ENCODE measurements at places on chromosomes 5 and 9.

DNA sequence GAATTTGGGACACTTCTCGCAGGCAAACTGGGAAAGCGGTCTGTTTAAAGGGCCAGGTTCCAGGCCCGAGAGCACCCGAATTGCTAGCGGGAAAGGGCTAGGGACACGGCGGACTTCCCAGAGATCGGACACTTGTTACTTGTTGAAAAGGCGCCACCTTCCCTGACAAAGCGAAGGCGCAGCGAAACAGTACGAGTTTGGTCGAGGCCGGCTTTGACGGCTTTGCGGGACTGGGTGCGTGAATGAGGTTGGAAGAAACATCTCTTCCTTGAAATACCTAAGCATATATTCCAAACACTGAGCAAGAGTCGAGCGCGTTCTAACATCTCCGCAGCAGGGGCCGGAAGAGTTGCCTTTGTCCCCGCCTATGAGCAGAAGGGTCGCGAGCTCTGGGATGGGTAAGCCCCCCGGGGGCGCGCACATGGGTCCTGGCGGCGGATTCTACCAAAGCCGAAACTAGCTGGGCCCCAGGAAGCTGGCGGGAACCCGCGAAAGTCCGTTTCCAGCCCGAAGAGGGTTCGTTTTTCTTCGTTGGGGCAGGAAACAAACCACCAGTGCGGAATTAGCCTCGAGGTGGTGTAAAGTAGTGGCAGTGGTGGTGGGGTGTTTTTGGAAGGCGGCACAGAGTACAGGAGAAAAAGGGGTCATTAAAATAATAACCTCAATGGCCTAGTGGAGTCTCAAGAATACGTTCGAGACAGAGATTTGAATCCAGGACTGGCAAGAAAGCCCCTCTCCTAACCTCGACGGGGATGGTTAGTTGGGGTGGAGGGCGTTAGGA, 1.5 kb downstream of the GDNF start:
- no peak for DNase-seq

DNA sequence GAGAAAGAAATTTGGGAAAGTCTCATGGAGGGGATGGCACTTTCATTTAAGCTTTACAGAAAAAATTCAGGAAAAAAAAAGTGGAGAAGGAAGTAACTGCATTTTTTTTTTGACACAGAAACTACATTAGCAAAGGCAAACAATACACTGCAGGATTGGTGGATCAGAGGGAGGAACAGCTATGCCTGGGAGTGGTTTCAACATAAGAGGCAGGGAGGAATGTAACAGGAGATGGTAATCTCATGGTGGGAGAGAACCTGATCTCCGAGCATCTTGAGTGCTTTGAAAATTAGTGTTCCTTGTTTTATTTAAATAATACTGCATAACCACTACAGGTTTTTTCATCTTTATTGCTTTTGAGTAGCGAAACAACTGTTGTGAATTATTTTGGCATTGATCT, 249.4 kb downstream of the FAM170A start:
- DNase-seq, result no peak

GRCh38 chr5:102450313-102450990, 48.3 kb downstream of the SLCO6A1 start:
- no peak for DNase-seq

- DNase-seq, result peak; percentile 43
These were observed 8.0 kb upstream of the CTNNA1 start for GRCh38 chr5:138745268-138745667.

- no peak for DNase-seq
These were observed 102.5 kb downstream of the ST8SIA4 start for GRCh38 chr5:100800562-100800961.

DNA sequence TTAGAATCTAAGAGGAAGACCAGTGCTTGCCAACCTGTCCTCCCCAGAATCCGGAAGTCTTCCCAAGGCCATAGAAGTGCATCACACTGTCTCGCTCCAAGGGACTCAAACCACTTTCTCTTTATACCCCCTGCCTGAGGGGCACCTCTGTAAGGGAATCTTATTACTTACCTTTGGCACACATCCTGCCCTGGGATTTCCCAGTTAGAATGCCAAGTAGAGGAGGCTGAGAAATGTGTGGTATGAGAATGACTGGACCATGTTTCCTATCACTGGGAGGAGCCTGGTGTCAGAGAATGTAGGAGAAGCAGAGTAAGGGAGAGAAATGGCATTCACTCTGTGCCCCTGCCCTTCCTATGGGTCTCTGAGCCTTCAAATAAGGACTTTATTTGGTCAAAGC, 85.8 kb downstream of the AOPEP start:
- DNase-seq, result peak; percentile 91

GRCh38 chr5:5904113-5904512, 474.2 kb downstream of the MED10 start:
- DNase-seq, result no peak

- DNase-seq, result peak; percentile 19
These were observed 2.2 kb downstream of the GPX3 start for GRCh38 chr5:151022511-151023018.

- no peak for DNase-seq
These were observed 133.0 kb upstream of the TUT7 start for GRCh38 chr9:86486891-86487837.

DNA sequence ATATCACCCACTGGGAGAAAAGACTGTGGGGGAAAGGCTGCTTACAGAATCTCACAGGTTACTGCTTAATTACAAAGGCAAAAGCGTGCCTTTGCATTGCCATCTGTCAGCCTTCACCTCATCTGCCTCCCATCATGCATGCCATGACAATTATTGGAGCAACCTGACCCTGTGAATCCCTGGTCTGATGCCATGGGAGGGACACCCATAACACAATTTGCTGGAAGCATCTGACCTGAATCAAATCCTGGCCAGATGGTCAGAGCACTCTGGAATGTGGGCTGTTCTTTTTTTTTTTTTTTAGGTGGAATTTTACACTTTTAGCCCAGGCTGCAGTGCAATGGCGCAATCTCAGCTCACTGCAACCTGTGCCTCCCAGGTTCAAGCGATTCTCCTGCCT, 11.6 kb upstream of the RETREG1 start:
- DNase-seq, result no peak

Measured in PC-9 (cell line).